ENCODE measurements at places on chromosomes 4 and X.

GRCh38 chr4:94448815-94449375 lies 2.8 kb upstream of the PDLIM5 start:
- no peak for DNase-seq

GRCh38 chrX:11341274-11342201 lies 48.3 kb downstream of the AMELX start:
- DNase-seq, result no peak

DNA sequence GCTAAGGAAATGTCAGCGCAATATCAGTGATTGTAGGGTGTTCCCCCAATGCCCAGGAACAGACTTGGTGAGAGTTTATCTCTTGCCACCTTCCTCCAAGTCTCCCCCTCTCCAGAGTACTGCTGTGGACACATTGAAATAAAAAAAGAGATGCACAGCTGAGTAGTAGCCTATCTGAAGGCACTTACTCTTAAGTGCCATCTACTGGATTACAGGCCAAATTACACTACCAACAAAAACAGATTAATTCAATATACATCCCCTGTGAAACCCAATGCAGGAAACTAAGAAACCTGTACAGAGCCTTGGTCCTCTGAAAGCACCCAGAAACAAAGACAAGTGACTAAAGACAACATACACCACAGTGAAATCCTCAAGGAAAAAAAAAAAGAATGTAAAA lies 460.3 kb downstream of the ZIC3 start:
- DNase-seq, result no peak

GRCh38 chrX:78746496-78746895 lies 1.0 kb upstream of the LPAR4 start:
- no peak for DNase-seq

DNA sequence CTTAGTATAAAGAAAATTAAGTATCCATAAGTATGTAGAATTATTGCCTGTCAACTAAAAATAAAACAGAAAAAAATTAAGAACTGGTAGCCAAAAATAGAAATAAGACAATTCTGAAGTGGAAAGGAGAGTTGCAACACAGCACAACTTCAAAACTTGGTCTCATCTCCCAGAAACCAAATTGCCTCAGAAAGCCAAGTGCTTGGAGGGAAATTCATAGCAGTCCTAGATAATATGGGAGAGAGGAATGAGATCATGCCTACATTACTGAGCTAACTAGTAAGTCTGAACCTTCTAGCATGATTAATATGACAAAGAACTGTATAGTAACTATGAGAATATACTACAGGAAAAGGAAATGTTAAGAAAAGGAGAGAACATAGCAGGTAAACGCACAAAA lies 256.5 kb downstream of the LDB2 start:
- DNase-seq, result no peak

GRCh38 chrX:111244235-111244750 lies 26.0 kb downstream of the CAPN6 start:
- DNase-seq, result no peak

DNA sequence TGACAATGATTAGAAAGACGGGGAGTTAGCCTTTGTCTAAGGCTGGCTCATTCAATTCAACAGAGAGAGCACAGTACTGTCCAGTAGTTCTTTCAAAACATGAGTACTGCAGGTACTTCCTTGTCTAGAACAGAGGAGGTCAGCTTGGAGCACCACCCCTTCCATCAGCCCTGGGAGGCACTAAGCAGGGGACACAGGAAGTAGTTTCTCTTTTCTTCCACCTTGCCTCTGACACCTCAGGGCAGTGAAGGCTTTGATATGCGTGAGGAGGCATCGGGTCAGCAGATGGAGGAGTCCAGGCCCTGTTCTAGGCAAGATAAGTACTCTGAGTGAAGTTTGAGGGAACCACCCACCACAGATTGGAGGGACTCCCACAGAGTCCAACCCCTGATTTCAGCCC lies 33.1 kb downstream of the MAGEB10 start:
- no peak for DNase-seq

- no peak for DNase-seq
Observed at GRCh38 chr4:120144634-120145033, 78.0 kb upstream of the MAD2L1 start.

GRCh38 chrX:118528071-118528737 lies 32.6 kb downstream of the DOCK11 start:
- peak; percentile 21 for DNase-seq

DNA sequence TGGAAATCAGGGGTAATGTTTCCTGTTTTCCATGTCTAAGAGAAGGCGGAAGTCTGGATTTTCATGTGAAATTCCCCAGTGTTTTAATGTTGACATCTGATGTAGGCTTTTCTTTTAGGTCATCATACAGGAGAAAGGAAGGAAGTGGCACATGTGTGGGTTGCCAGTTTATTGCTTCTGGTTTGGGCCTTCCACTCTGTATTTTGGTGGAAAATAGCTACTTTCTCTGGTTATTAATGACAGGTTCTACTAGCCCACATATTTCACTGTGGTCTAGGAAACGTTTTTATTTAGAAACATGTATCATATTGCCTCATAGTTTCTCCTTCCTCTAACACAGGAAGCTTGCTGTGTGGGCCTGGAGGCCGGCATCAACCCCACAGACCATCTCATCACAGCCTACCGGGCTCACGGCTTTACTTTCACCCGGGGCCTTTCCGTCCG lies 7.2 kb downstream of the PDHA1 start:
- no peak for DNase-seq

- no peak for DNase-seq
Observed at GRCh38 chr4:83629945-83630721, 94.2 kb downstream of the GPAT3 start.

- no peak for DNase-seq
Observed at GRCh38 chrX:133544778-133545177, 129.5 kb upstream of the GPC4 start.

DNA sequence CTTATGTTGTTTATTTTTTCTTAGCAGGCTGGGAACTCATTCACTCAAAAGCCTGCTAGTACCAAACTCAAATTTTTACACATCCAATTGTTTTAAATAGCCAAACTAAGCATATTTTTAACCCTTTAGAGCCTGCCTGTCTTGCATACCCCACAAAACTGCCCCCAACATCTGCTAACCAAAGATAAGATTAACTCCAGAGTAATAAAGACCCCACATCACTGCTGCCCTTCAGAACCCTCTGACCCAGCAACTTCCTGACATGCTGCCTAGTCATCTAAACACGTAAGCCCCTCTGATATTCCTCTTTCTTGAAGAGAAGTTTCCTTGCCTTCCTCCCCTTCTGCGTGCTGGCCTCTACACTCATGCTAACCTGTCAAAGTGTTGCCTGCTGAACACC lies 60.7 kb upstream of the ASB12 start:
- DNase-seq, result no peak

GRCh38 chrX:78753571-78753970 lies 6.1 kb downstream of the LPAR4 start:
- no peak for DNase-seq

GRCh38 chr4:40951026-40951425 lies 201.3 kb downstream of the NSUN7 start:
- DNase-seq, result no peak

GRCh38 chr4:41178372-41179370 lies 35.7 kb downstream of the APBB2 start:
- DNase-seq, result no peak

DNA sequence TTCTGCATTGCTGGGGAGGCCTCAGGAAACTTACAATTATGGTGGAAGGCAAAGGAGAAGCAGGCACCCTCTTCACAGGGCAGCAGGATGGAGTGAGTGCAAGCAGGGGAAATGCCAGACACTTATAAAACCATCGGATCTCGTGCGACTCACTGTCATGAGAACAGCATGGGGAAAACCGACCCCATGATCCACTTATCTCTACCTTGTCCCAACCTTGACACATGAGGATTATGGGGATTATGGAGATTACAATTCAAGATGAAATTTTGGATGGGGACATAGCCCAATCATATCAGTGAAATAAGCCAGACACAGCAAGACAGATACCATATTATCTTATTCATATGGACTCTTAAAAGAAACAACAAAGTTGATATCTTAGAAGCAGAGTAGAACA lies 134.9 kb downstream of the C4orf33 start:
- DNase-seq, result no peak

DNA sequence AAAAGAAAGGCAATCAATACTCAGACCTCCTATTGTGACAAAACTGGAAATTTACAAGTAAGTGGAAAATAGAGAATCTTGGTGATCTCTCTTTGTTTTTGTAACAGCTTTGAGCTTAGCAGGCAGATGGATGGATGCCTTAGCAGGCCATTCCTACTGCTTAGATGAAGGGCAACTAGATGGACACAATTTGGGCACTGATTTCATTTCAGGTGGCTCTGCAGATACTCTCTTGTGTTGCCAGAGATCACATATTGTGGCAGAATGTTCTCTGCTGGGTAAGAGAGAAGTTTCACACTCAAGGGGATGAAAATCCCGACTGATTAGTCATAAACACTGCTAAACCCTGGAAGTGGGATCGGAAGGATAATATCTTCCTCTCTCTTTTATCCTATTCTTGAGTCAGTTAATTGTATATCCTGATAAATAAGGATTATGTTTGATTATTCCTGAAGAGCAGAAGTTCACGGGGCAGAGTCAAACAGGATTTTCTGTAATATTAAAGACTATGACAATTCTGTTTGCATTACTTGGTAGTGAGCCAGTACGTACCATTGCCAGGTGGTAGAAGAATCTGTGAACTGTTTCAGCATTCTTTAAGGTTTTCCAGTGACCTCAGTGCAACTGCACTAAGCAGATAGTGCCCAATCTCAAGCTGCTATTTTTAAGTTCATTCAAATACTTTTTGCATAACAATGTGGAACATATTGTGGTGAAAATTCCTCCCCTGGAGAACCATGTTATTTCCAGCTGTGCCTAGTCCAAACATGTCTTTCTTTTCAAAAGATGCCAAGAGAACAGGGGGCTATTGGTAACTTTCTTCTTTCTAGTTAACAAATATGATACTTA lies 974.3 kb downstream of the FSTL5 start:
- no peak for DNase-seq

GRCh38 chr4:138259824-138260223 lies 17.7 kb upstream of the SLC7A11 start:
- DNase-seq, result no peak

- no peak for DNase-seq
Observed at GRCh38 chr4:78627046-78627965, 75.7 kb downstream of the ANXA3 start.

DNA sequence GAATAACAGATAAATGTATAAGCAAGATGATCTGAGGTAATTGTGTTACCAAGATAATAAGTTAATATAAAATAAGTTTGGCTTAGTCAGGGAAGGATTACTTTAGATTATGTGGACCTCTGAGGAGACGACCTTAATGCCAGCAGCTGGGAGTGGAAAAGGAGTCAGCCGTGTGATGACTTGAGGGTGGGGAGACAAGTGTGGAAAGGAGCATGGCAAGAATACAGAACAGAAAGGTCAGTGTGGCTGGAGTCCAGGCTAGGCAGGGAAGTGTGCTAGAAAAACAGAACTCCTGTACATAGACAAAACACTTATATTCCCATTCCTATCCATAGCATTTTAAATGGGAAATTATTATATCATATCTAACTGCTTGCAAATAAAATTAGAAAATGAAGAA lies 138.8 kb downstream of the PDLIM5 start:
- DNase-seq, result no peak

DNA sequence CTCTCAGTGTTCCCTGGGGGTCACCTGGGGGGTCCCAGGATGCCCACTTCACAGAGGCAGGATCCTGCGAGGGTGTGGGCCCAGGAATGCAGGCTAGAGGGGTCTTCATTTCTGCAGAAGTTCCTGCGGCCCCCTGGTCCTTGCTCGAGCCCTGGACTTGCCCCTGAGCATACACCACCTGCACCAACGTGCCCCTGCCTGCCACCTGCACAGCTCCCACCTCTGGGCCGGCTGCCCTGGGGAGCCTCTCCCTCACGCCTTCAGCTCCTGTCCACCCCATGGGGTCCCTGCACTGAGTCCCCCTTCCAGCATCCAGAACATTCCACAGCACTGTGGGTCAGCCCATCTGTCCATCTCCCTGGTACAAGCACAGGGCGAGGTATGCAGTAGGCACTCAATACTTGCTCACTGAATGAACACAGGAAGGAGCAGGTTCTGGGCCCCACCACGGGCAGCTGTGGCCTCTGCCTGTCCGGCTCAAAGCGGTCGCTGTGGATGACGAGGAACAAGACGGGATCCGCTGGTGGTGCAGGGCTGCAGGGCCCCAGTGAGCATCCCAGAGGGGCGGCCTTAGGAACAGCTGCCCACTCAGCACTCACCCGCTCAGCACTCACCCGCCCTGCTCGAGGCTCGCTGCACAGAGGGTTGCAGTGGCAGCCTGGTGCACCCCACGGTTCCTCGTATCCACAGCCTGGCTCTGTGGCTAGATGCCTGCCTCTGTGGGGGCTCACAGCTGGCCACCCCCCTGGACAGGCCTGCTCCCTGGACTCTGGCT lies 70.5 kb upstream of the MXD4 start:
- DNase-seq, result no peak

DNA sequence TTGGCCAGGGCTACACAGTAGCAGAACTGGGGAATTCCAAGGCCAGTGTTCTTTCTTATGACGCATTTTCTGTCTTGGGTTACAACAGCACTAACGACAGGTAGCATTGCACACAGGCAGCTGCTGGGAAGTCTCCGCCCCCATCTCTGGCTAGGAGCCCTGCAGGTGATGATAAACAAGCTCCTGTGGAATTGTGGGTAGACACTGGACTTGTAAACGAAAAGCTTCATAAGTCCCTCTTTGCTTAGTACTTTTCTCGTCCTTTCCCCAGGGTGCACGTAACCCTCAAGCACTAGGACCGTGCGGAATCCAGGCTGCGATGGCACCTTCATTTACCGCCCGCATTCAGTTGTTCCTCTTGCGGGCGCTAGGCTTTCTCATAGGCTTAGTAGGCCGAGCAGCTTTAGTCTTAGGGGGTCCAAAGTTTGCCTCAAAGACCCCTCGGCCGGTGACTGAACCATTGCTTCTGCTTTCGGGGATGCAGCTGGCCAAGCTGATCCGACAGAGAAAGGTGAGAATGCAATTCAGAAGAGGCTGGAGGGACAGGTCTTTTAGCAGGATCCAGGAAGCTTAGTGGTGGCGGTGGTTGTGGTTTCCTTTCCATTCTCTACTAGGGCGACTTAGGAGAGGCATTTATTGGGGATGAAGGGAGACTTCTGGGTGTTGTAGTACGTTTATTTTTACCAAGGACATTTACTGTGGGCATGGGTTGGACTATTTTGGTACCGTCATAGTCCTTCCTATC lies at the start of gene FAAH2:
TSS of gene FAAH2 (plus strand) at position 200 of the 745 bp plus-strand sequence. CDS start at position 320, 120 bp downstream.
- peak; percentile 43 for DNase-seq

DNA sequence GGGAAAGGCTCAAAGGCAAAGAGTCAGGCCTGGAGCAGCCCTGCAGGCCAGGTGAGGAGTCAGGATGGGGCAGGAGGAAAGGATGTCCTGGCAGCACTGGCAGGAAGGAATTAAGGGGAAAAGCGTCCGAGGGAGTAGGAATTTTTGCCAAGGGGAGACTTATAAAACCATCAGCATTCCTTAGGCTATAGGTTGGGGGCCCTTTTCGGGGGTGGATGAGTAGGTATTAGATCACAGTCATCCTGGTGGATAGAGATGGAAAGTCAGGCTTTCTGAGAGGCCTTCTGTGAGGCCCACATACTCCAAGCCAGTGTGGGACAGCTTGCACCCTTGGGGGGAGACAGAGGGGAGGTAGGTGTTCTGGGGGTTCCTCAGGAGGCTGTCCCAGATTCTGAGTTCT lies 12.3 kb downstream of the STARD8 start:
- DNase-seq, result no peak

Measured in naive thymus-derived CD8-positive, alpha-beta T cell (primary cell).